ENCODE measurements at places on chromosomes 6 and 20. TPM values are rescaled to one million over a fixed set of nuclear protein-coding genes. Genes with fewer than 3 reads are reported as not detected.

DNA sequence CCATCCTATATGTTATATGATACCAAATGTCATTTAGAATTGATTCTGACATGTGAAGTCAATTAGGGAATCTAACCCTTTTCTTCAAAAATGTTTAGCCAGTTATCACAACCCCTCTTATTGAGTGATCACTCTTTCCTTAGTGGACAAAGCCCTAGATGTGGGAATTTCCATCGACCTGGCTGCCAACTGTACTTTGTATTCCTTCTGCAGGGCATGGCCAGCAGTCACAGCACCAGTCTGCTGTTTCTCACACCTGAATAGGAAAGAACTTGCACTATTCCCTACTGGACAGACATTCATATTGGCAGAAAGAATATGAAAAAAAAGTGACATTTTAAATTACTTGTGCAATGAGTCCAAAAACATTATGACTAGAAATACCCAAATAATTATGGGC lies 271.0 kb downstream of the PACRG start:
- DNase-seq: no peak
- no peaks in the 10 kb centered on the region for H3K4me1 ChIP-seq
- H3K27ac ChIP-seq: no peak overlapping the region
- no peaks in the 10 kb centered on the region for H3K36me3 ChIP-seq
- no peaks in the 10 kb centered on the region for H3K27me3 ChIP-seq

- H3K4me3 ChIP-seq: no peak overlapping the region
- H3K4me1 ChIP-seq: no peaks in the 10 kb centered on the region
- no peaks in the 10 kb centered on the region for H3K36me3 ChIP-seq
These were observed 268.6 kb downstream of the DLL1 start for GRCh38 chr6:170022291-170022722.

GRCh38 chr6:80959034-80959433 lies 793.4 kb downstream of the TENT5A start:
- H3K4me3 ChIP-seq: no peak overlapping the region
- no peak overlapping the region for H3K27ac ChIP-seq
- H3K27me3 ChIP-seq: no peaks in the 10 kb centered on the region
- no peaks in the 10 kb centered on the region for H3K36me3 ChIP-seq

DNA sequence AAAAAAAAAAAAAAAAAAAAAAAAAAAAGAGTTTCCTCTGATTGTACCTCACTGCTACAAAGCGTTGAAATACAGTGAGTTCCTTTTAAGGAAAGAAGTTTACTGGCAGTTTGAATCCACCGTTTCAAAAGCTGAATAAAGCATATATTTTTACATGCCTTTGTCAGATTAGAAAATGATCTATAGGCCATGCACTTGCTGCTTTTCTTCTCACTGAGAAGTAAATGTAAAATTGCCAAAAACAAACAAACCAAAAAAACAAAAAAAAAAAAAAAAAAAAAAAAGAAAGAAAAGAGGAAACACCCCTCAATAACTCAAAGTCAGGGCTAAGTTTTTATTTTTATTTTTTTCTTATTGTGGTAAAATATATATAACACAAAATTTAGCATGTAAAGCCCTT lies 81.9 kb downstream of the LYRM4 start:
- H3K36me3 ChIP-seq: no peaks in the 10 kb centered on the region
- no peak overlapping the region for H3K4me3 ChIP-seq
- DNase-seq: no peak
- no peaks in the 10 kb centered on the region for H3K27me3 ChIP-seq

- no peaks in the 10 kb centered on the region for H3K36me3 ChIP-seq
- no peaks in the 10 kb centered on the region for H3K4me1 ChIP-seq
- DNase-seq: no peak
- H3K27ac ChIP-seq: no peak overlapping the region
- no peaks in the 10 kb centered on the region for H3K27me3 ChIP-seq
These were observed 564.3 kb upstream of the MARCKS start for GRCh38 chr6:113292646-113293422.

The MLIP gene
- 2.2 TPM for total RNA-seq

The GSTA3 gene
- not detected for total RNA-seq

The MARCKS gene
- 45.6 TPM for total RNA-seq

The SLC17A3 gene
- total RNA-seq: not detected

Measured in aorta (tissue), 5 donors.